ENCODE measurements at places on chromosomes 1 and 21. TPM values are rescaled to one million over a fixed set of nuclear protein-coding genes. Genes with fewer than 3 reads are reported as not detected.

DNA sequence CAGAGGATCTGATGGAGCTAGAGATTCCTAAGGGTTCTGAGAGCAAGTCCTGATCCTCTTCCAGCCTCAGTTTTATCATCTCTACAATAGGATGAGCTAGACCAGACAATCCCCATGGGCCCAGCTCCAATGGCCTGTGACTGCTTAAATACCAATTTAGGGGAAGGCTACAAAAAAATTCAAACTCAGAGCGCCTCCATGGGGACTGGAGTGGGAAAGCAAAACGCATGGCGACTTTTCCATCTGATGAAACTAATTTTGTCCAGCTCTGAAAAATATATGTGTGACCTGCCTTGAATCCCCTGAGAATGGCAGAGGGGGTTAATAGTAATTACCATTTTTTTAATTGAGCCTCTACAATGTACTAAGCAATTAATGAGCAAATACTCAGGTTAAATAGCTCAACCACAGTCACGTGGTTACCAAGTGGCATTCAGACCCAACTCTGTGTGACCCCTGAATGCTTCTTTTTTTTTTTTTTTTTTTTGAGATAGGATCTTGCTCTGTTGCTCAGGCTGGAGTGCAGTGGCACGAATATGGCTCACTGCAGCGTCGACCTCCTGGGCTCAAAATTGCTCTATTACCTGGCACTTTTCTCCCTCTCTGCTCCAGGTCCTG is 8.4 kb downstream of the EXTL1 start:
- no peak for DNase-seq

DNA sequence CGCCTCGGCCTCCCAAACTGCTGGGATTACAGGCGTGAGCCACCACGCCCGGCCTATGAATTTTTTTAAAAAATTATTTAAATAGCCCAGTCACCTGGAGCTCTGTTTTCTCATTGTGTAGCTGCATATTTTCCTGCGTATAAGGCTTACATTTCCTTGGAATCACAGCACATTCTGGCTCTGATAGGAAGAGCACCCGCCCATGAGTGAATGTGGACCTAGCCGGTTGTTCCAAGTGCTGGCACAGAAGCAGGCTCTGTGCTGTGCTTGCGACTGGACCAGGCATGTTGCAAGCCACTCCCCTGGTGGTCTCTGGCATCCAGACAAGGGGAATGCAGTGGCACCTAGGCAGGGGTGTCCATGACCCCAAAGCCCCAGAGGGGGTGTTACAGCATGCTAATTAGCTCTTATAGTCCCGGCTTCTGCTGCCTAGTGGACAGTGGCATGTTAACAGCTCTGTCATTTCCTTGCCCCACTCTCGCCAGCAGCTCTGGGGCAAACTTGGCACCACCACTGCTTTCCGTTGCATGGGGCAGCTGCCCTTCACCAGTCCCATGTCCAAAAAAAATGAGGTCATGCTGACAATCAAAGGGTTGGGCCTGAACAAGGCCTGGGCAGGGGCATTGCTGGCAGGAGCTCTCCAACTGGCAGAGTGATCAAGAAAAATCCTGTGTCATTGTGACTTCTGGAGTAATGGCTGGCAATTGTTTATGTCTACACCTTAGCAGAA is 5.2 kb upstream of the VTCN1 start:
- DNase-seq: no peak

TFAP2E gene
- total RNA-seq: 0.32 TPM

APOBEC4 gene
- total RNA-seq: not detected

HSD3B1 gene
- not detected for total RNA-seq
